Endothelial cell (in vitro differentiated cells): ENCODE measurements at places on chromosomes 2 and 18. TPM values are rescaled to one million over a fixed set of nuclear protein-coding genes. Genes with fewer than 3 reads are reported as not detected.

Gene BABAM2
- 40.2 TPM for total RNA-seq

Gene HRH4
- total RNA-seq: not detected

DNA sequence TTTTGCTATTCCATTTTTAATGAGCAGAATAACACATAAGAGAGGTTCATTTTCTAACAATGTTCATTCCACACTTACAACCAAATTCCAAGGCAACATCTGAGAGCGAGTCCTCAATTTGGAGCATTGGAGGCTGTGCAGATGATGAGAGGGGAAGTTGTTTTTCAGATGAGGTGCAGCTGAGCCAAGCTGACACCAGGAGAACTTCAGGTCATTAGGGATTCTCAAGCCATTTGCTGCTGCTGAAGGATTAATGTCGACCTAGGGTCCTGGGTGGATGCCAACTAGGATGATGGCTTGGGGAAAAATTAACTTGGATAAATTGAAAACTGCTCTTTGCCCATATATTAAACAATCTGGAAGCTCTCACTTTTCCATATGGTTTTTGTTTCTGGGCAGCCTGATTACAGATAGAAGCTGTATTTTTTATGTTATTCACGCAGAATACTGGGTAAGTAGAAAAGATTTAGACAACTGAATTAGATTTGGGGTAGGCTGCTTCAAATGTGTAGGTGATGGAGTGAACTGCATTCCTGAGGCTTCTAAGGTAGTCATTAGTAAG, 206.4 kb upstream of the SLC39A10 start:
- H3K4me1 ChIP-seq: no peaks in the 10 kb centered on the region
- H3K36me3 ChIP-seq: no peaks in the 10 kb centered on the region
- no peak overlapping the region for H3K27ac ChIP-seq
- H3K4me3 ChIP-seq: no peak overlapping the region

- DNase-seq: no peak
- H3K4me3 ChIP-seq: no peak overlapping the region
- H3K4me1 ChIP-seq: no peaks in the 10 kb centered on the region
- H3K27ac ChIP-seq: no peak overlapping the region
- no peaks in the 10 kb centered on the region for H3K36me3 ChIP-seq
These were observed 61.1 kb upstream of the RAPH1 start for GRCh38 chr2:203596183-203596582.

GRCh38 chr2:12719400-12720277, 2.9 kb downstream of the TRIB2 start:
- H3K4me1 ChIP-seq: peaks cover 26% of the 10 kb centered on the region
- H3K27me3 ChIP-seq: peaks cover 17% of the 10 kb centered on the region
- no peak overlapping the region for H3K27ac ChIP-seq
- peaks cover 2% of the 10 kb centered on the region for H3K36me3 ChIP-seq
- DNase-seq: no peak
